ENCODE measurements at places on chromosomes 6 and 20.

DNA sequence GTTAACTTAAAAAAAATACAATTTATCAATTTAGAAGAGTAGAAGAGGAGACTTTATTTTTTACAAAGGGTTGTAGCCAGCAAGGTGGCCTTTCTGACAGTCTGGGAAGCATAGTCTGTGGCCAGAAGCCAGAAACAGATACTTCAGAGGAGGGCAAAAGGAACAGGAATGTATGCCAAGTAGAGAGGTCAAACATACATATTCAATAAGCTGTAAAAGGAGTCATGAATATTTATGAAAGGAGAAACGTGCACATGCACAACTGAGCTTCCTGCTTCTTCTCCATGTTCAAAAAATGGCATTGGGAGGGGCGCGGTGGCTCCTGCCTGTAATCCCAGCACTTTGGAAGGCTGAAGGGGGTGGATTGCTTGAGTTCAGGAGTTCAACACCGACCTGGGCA is 43.9 kb upstream of the FAM184A start:
- DNase-seq = no peak

DNA sequence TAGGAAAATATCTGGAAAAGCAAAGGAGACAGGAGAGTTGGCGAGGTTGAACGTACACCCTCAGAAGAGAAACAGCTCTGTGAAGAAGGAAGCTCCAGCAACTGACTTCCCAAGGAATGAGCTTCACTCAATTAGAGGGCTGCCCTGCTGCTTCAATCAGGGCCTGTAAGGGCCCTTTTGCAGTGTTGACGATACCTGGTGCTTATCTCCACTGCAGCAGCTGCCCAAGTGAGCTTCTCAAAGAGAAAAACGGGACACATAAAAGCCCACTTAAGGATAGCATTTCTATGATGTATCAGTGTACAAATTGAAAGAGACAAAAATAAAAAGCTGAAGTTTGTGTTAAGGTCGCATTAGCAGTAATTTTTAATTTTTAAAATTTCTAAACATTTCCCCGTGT is 16.4 kb downstream of the SEC63 start:
- no peak for DNase-seq

- no peak for DNase-seq
Measured at GRCh38 chr20:52191916-52192718, 538 bp upstream of the ZFP64 start.

- DNase-seq = no peak
Measured at GRCh38 chr6:166618251-166618650, 8.8 kb downstream of the RPS6KA2 start.

DNA sequence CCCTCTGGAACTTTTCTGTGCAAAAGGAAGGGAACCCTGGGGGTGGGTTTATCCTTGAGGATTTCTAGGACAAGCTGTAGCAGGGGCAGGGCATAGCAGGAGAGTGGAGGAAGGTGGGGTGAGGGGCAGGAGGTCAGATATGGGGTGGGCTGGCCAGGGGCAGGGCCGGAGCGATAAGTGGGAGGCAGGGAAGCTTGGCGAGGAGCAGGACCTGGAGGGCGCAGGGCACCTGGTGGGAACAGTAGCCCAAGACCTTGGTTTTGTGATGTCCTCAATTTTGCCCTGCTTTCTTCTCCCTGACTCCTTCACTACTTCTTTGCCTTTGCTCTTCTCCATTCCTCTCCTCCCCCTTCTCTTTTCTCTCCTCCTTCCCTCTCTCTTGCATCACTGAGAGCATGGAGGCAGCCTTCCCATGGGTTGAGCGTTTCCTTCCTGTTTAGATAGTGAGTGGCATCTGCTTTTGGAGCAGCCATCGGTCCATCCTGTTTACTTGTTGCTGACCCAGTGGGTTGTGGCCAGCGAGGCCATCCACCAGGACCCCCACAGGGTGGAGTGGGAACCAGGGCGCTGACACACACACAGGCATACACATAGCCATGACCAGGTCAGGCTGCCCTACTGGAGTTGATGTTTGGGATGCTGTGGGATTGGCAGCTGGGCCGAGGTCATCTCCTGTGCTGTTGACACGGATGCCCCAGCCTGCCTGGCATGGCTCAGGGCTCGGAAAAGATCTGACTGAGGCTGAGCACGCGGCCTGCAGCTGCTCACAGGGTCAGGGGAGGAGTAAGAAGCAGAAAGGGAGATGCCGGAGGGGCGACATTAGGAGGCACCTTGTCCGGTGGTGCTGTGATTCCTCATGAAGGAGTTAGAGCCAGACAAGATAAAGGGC is 121.0 kb upstream of the RNF24 start:
- DNase-seq = no peak

DNA sequence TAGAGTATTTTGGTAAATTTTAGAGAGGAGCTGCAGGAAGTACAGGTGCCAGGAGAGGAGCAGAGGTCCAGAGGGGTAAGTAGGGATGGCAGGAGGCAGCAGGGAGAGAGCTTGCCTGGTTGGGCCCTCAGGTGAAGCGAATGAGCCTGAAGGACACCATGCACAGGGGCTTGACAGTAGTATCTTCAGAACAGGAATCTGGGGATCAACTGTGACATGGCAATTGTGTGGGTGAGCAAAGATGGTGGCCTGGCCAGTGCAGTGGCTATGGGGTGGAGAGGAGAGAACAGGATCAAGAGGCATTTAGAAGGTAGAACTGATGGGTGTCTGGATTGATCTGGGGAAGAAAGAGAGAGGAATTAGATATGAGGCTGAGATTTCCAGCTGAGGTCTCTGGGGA is 68.7 kb upstream of the RNF24 start:
- no peak for DNase-seq

- DNase-seq = no peak
Measured at GRCh38 chr6:112651239-112651638, 304.1 kb downstream of the RFPL4B start.

Measured in stimulated activated CD8-positive, alpha-beta memory T cell treated with anti-CD3 and anti-CD28 coated beads, Interleukin-15, amount 100 ng/mL, for 1 hour (primary cell).